ENCODE measurements at places on chromosomes 13 and 19. TPM values are rescaled to one million over a fixed set of nuclear protein-coding genes. Genes with fewer than 3 reads are reported as not detected.

The ZNF208 gene
- total RNA-seq: 1.0 TPM

The FGF9 gene
- 3.7 TPM for total RNA-seq

The FAM216B gene
- not detected for total RNA-seq

The ZFP28 gene
- 5.7 TPM for total RNA-seq

The KLF1 gene
- total RNA-seq: 2.1 TPM

The ZNF534 gene
- total RNA-seq: 0.52 TPM

The UBXN6 gene
- 89.8 TPM for total RNA-seq

The NTF4 gene
- total RNA-seq: not detected

The ARRDC5 gene
- under 0.01 TPM for total RNA-seq

The PRTN3 gene
- total RNA-seq: 4.7 TPM

The FGF21 gene
- not detected for total RNA-seq

The LNX2 gene
- total RNA-seq: 4.2 TPM

The GRK1 gene
- not detected for total RNA-seq

The CEBPA gene
- 17.2 TPM for total RNA-seq

The VSTM1 gene
- total RNA-seq: not detected

The PSG11 gene
- total RNA-seq: 0.52 TPM

The FCER2 gene
- under 0.01 TPM for total RNA-seq
